ENCODE measurements at places on chromosomes 13 and 19. TPM values are rescaled to one million over a fixed set of nuclear protein-coding genes. Genes with fewer than 3 reads are reported as not detected.

DNA sequence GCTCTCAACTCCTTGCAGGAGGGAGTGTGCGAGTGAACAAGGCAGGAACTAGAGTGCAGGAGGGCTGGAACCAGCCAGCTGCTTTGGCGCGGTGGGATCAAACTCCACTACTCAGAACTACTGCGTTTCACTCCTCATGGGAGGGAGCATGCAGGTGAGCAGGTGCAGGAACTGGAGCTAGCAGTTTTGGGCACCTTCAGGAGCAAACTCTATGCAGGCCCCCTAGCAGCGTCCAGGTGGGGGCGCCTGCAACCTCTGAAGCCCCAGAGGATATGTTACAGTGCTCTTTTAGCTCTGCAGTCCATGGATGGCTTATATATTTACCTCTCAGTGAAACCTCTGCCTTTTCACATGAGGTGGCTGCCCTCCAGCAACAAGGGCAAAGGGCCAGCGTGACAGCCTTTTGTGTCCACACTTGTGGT lies 1303.4 kb downstream of the PCDH9 start:
- no peaks in the 10 kb centered on the region for H3K4me1 ChIP-seq
- peaks cover 10% of the 10 kb centered on the region for H3K27me3 ChIP-seq
- H3K4me3 ChIP-seq: no peak overlapping the region
- H3K27ac ChIP-seq: no peak overlapping the region

DNA sequence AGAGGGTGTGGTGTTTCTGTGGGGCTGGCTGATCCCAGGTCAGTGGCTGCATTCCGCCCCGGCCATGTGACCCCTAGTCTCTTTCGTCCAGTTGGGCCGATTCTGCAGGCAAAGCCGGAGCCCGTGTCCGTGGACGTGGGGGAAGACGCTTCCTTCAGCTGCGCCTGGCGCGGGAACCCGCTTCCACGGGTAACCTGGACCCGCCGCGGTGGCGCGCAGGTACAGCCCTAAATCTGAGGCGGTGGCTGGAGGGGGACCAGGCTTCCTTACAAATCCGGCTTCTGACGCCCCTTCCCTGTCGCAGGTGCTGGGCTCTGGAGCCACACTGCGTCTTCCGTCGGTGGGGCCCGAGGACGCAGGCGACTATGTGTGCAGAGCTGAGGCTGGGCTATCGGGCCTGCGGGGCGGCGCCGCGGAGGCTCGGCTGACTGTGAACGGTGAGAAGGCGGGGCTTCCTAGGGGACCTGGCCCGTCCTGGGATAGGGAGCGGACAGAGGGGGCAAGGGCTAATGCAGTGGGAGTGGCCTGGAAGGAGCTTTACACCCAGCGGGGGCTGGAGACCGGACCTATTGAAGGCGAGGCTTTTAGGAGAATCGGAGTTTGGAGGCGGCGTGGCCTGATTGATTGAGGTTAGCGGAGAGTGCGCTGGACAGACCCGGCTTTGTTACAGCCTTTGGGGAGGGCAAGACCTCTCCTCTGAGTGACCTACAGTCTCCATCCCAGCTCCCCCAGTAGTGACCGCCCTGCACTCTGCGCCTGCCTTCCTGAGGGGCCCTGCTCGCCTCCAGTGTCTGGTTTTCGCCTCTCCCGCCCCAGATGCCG lies 4.3 kb downstream of the KIRREL2 start:
- H3K4me1 ChIP-seq: peaks cover 10% of the 10 kb centered on the region
- peak; percentile 47 for DNase-seq

Gene HIPK4
- not detected for total RNA-seq

DNA sequence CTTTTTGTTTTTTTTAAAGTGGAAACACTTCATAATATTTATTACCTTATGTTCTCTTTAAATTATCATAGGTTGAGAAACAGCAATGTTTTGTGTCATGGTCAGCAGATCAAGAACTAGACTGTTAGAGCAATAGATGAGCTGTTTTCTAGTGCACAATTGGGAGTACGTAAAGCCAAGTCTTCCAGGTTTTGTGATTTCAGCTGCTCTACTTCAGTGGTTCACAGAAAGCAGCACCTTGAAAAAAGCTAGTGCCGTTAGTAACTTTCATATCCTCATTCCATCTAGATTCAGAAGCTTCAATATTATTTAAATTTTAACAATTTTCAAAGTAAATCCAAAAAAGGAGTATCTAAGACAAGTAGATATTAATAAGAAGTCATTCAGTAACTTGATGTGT lies 1.9 kb downstream of the GPR18 start:
- H3K4me1 ChIP-seq: peaks cover 79% of the 10 kb centered on the region
- H3K27me3 ChIP-seq: no peaks in the 10 kb centered on the region
- peak overlapping the region; percentile 89 for H3K4me3 ChIP-seq
- H3K36me3 ChIP-seq: peaks cover 27% of the 10 kb centered on the region
- peak overlapping the region; percentile 96 for H3K27ac ChIP-seq
- no peak for DNase-seq

Gene ERCC2
- 18.1 TPM for total RNA-seq

Gene GGN
- not detected for total RNA-seq

Gene TNFSF9
- total RNA-seq: 3.4 TPM

GRCh38 chr19:57078802-57079201 lies 41.0 kb upstream of the USP29 start:
- no peak overlapping the region for H3K4me3 ChIP-seq
- no peaks in the 10 kb centered on the region for H3K27me3 ChIP-seq
- peaks cover 8% of the 10 kb centered on the region for H3K36me3 ChIP-seq
- no peak overlapping the region for H3K27ac ChIP-seq
- no peaks in the 10 kb centered on the region for H3K4me1 ChIP-seq

DNA sequence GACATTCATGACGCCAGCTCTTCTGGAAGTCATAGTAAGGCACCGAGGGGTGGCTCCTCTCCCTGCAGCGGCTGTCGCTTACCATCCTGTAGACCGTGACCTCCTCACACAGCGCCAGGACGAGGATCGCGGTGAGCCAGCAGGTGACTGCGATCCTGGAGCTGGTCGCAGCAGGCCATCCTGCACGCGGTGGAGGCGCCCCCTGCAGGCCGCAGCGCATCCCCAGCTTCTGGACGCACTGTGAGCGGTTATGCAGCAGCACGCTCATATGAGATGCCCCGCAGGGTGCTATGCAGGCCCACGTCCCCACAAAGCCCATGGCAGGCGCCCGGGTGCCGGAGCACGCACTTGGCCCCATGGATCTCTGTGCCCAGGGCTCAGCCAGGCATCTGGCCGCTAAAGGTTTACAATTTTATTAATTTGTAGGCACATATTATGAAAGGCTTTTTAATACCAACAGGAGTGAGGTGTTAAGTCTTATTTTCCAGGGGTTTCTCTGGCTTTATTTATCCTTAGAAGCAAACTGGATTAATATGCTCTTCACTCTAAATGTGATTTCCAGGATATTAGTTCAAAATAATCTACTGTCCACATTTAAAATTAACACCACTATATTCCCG lies 35.6 kb upstream of the PSPC1 start:
- DNase-seq: peak; percentile 62
- no peak overlapping the region for H3K27ac ChIP-seq
- peaks cover 13% of the 10 kb centered on the region for H3K36me3 ChIP-seq
- H3K27me3 ChIP-seq: no peaks in the 10 kb centered on the region
- peaks cover 13% of the 10 kb centered on the region for H3K4me1 ChIP-seq

GRCh38 chr13:20337884-20338551 lies 105.9 kb upstream of the GJB6 start:
- no peak overlapping the region for H3K27ac ChIP-seq
- H3K36me3 ChIP-seq: no peaks in the 10 kb centered on the region
- H3K4me1 ChIP-seq: peaks cover 15% of the 10 kb centered on the region
- DNase-seq: no peak
- H3K27me3 ChIP-seq: peaks cover 8% of the 10 kb centered on the region
- no peak overlapping the region for H3K4me3 ChIP-seq

DNA sequence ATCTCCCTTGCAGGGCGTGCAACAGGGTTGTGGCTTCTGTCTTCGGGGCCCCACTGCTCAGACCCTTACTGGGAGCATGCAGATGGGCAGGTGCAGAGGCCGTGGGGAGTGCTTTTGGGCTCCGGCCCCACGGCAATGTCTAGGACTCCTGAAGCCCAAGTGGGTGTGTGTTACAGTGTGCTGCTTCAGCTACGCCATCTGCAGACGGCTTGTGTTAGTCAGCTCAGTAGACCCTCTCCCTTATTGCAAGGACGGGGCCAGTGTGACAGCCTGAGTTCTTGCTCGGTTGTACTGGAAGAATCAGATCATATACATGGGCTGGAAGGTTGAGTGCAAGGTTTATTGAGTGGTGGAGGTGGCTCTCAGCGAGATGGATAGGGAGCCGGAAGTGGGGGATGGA lies 39.3 kb downstream of the DNAJC3 start:
- no peaks in the 10 kb centered on the region for H3K27me3 ChIP-seq
- DNase-seq: no peak
- no peak overlapping the region for H3K4me3 ChIP-seq
- peaks cover 14% of the 10 kb centered on the region for H3K36me3 ChIP-seq
- H3K4me1 ChIP-seq: no peaks in the 10 kb centered on the region

GRCh38 chr13:30334663-30335386 lies 27.5 kb upstream of the KATNAL1 start:
- DNase-seq: no peak
- no peaks in the 10 kb centered on the region for H3K27me3 ChIP-seq
- H3K4me3 ChIP-seq: no peak overlapping the region
- H3K36me3 ChIP-seq: no peaks in the 10 kb centered on the region
- no peaks in the 10 kb centered on the region for H3K4me1 ChIP-seq

DNA sequence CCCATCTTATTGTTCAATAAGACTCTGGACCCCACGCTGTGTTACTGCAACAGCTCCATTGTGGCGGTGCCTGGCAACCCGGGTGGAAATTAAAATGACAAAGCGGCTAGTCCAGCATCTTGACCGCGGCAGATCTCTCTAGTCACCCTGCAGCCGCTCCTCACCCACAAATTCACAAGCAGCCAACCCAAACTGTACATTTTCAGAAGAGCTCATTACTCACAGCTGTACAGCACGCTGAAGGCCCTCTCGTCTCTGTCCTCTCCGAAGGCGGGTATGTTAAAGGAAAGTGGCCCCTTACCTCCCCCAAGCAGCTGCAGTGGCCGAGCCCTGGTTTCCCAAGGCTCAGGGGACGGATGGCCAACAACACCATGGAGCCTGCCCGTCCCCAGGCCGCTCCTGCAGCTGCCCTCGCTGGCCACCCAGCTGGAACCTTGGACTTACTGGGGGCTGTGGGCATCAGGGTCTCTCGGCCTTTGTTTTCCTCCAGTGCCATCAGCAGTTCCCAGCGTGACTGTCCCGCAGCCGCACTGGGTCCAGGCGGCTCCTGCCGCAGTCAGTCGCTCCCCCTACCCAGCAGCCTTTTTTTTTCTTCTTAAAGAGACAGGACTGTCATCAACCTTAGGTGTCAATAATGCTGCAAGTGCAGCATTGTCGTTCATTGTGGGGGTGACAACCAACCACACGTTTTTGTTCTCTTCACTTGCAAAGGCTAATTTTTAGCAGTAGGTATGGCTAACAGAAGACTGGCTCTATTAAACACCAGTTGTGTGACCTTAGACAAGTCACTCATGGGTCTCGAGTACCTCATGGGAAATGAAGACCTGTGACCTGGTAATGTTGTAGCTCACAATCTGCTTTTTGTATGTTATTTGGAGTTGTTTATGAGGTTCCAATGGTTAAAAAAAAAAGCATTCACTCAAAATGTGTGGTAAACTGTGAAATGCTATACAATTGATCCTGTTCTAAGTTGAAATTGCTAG lies at the start of gene SACS:
Gene SACS (minus strand): TSS at position 532 of the 983 bp plus-strand sequence. CDS start 22,463 bp downstream, outside the sequence.
- no peak within 1 kb of the TSS for H3K27ac ChIP-seq
- no peak for DNase-seq
- no peaks in the 10 kb centered on the region for H3K36me3 ChIP-seq

GRCh38 chr13:33931397-33932311 lies 113.7 kb downstream of the RFC3 start:
- H3K27me3 ChIP-seq: no peaks in the 10 kb centered on the region
- no peaks in the 10 kb centered on the region for H3K4me1 ChIP-seq
- no peak for DNase-seq
- H3K4me3 ChIP-seq: no peak overlapping the region

DNA sequence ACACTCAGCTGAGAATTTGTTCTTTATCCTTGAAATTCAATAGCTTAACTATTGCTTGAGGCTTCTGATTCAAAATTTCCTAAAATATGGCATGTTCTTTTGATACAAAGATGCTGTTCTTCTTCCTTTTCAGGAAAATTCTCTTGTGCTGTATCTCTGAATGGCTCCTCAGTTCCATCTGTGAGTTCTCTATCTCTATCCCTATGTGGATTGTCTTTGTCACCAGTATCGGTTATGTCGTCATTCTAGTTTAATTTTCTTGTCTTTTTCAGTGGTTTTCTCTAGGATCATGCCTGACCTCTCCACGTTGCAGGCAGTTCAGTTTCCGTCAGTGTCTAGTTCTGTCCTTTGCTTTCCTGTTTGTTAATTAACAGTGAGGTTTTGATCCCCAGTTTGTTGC lies 104.6 kb upstream of the GJB6 start:
- H3K4me3 ChIP-seq: no peak overlapping the region
- H3K27ac ChIP-seq: no peak overlapping the region

DNA sequence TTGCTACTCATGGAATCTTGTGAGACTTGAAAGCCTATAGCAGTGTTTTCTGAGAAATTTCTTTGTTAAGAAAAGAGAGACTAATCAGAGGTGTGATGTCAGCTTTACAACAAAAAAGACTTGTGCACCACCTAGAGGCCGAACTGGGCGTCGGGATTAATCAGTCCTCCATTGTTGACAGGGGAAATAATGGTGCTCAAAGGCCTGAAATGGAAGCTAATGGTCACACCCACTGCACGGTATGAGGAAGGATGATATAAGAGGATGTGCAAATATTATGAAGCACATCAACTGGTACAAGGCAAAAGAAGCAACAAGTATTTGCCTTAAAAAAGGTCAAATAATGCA lies 480.2 kb upstream of the MIR17HG start:
- no peaks in the 10 kb centered on the region for H3K4me1 ChIP-seq
- DNase-seq: no peak
- no peaks in the 10 kb centered on the region for H3K27me3 ChIP-seq
- no peaks in the 10 kb centered on the region for H3K36me3 ChIP-seq

Gene CABP5
- not detected for total RNA-seq

DNA sequence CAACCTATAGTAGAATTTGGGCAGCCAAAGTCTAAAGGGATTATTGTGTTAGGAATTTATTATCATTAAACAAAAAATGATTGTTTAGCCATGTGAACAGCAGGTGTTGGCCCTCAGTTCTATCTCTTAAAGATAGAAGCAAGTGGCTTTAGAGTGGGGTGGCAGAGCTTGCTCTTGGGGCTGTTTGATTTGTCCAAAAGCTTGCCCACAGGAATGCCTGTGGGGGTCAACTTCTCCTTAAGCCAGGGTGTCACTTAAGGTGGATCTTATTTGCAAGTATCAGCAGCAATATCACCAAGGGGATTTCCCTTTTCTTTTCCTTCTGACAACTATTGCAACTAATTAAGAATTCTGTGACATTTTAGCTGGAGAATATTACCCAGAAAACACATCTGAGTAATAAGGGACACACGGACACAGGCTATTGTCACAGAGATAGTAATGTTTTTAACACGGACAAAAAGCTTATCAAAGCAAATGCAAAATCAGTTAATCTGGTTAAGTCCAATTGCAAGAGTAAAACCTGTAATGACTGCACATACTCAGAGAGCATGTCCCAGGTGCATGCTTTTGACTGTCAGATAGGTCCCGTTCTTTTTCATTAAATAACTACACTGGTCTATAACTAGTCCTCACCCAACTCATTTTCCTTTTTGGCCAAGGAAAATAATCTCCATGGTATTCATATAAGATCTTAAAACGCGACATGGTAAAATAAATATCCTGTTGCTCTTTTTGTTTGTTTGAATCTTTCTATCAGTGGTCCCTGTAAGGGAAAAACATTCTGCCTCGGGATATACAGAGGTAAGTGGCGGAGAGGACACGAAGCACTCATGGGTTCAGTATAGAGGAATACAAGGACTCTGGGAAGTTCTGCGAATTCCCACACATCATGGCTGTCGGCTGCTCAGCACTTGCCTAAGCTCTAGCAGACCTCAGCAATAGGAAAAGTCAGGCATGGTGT lies 172.1 kb upstream of the RFC3 start:
- H3K4me1 ChIP-seq: no peaks in the 10 kb centered on the region
- H3K4me3 ChIP-seq: no peak overlapping the region
- H3K27ac ChIP-seq: no peak overlapping the region
